Activated CD4-positive, alpha-beta memory T cell treated with anti-CD3 and anti-CD28 coated beads, Interleukin-2, amount 10 ng/mL, durations not matched to agents 7 days and 5 days (primary cell): ENCODE measurements at places on chromosomes 1 and 21.
A peak's percentile ranks its signal among the peaks of the same experiment; 100 is the strongest.

DNA sequence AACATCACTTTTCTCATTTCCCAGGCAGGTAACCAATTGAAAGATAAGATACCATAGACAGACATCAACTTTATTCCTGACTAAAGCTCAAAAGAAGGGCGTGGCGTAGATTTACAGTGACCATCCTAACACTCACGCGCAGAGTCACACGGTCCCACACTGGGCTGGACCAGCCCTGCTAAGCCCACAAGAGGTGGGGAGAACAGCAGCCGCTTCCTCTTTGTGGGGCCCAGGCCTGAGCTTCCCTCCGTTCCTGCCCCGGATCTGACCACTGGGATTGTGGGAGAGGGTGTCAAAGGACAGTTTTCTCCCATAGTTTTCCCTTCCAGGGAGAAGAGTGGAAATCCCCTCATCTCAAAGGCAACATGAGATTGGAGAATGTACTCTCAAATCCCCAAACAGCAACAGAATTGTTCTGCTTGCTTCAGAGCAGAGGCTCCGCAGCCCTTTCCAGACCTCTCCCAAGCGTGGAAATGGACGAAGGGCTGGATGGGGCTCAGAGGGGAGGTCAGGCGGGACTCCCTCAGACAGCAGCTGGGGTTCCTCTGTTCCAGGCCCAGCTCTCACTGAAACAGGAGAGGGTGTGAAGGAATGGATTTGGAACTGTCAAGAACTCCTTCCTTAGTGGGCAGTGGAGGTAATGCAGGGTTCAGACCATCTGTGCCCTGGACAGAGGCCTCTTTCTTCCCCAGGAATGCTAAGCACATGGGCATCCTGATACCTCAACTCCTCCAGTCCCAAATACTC is 33.7 kb downstream of the L1TD1 start:
- DNase-seq: no peak

GRCh38 chr1:95583661-95584210 is 349.7 kb downstream of the RWDD3 start:
- DNase-seq: no peak

- no peak for DNase-seq
Measured at GRCh38 chr21:45822429-45823099, 159.0 kb upstream of the COL6A1 start.

DNA sequence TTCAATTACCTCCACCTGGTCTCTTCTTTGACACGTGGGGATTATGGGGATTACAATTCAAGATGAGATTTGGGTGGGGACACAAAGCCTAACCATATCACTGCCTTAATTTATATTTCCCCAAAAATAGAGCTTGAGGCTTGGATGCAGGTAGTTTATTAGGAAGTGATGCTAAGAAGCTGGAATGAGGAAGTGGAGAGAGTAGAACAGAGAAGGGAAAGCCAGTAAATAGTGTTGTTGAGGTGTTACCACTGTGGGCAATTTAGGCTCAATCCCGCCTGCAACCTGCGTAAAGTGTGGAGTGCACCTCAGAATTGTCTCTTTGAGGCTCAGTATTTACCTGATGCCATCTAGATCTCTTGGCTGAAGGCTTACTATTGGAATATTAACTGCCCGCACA is 4.9 kb upstream of the DOCK7 start:
- no peak for DNase-seq

GRCh38 chr1:43256675-43257570 is 12.9 kb upstream of the TMEM125 start:
- no peak for DNase-seq

- DNase-seq: peak; percentile 73
Measured at GRCh38 chr1:2236695-2237677, 8.9 kb downstream of the SKI start.

- DNase-seq: no peak
Measured at GRCh38 chr1:119347858-119348257, 20.7 kb upstream of the HAO2 start.

DNA sequence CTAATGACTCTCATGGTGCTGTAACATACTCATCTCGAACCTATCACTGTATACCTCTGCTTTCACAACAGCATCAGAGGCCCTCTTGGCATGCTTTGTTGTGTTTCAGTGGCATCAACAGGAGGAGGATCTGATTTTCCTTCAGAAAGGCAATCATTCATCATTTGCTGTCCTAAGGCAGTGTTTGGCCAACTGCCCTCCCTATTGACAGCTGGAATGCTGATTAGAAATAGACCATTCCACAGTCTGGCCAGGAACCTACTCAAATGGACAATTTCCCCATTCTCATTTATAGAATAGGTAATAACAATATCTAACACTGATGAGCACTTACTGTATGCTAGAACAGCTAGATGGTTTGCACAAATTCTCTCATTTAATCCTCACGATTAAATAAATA is 310.6 kb upstream of the PTBP2 start:
- no peak for DNase-seq

- peak; percentile 43 for DNase-seq
Measured at GRCh38 chr1:2587071-2587859, 688 bp downstream of the PRXL2B start.

DNA sequence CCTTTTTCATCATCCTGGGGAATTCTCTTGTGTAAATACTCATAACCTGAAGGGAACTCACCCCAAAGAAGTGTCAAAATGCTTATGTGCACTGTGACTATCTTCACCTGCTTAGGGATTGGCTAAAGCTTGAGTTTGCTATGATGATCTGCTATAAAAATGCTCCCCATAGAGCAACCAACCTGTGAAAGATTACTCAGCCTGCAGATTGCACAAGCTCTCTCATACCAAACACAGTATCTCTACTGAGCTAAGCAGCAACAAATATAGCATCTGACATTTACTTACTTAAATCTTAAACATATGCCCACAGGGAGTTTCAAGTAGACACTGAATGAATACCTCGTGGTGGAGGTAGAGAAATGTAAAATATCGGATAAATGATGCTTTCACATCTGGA is 725.8 kb downstream of the MRPL39 start:
- DNase-seq: no peak

DNA sequence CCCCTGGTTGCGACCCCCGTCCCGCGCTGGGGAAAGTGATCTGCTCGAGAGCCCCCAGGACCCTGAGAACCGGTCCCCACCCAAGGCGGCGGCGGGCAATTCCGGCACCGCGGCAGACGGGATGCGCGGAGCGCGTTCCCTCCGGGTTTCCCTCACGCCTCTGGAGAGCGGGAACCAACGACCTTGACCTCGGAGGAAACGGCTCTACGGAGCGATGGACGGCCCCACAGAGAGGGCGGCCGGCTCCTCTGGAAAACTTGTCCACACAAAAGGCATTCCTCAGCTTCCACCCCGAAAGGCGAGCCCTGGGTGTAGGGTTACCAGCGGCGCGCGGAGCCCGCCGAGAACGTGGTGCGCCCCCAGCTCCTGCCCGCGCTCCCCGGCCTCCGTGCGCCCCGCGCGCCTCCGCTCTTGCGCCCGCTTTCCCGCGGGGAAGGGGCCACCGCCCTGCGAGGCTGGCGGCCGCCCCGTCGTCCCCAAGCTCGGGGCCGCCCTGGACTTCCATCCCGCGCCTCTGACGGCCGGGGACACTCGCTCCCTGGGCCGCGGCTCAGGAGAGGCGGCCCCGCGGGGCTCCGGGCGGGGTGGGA is 391 bp upstream of the KIAA1614 start:
- no peak for DNase-seq

DNA sequence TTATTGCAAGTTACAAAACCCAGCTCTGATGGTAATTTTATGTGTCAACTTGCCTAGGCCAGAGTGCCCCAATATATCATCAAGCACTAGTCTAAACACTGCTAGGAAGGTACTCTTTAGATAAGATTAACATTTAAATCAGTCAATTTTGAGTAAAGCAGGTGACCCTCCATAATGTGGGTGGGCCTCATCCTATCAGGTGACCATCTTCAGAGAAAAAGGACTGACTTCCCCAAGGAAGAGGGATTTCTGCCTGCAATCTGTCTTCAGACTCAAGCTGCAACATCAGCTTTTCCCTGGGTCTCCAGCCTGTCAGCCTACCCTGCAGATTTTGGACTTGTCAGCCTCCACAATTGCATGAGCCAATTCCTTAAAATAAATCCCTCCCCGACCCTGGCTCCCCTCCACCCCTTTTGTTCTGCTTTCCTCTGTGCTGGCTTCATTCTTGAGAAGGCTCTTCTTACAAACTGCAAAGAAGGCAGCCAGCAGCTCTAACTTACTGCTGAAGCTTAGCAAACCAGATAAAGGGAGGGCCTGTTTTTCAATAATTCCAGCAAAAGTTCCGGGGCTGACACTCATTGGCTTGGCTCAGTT is 56.4 kb upstream of the RUNX3 start:
- no peak for DNase-seq

GRCh38 chr1:17907999-17908398 is 152.9 kb downstream of the ACTL8 start:
- no peak for DNase-seq

GRCh38 chr21:17987382-17988101 is 168.4 kb upstream of the C21orf91 start:
- no peak for DNase-seq

GRCh38 chr1:11516961-11517635 is 38.1 kb downstream of the DISP3 start:
- DNase-seq: no peak

GRCh38 chr1:7852804-7853683 is at the start of gene UTS2:
Gene UTS2, minus strand, starts transcription at chr1:7853065. Its CDS starts 62 bp downstream, at chr1:7853003.
- DNase-seq: no peak

- DNase-seq: no peak
Measured at GRCh38 chr1:220734571-220735326, 13.4 kb upstream of the MTARC2 start.

GRCh38 chr1:157154291-157154690 is 16.1 kb upstream of the ETV3 start:
- DNase-seq: no peak

DNA sequence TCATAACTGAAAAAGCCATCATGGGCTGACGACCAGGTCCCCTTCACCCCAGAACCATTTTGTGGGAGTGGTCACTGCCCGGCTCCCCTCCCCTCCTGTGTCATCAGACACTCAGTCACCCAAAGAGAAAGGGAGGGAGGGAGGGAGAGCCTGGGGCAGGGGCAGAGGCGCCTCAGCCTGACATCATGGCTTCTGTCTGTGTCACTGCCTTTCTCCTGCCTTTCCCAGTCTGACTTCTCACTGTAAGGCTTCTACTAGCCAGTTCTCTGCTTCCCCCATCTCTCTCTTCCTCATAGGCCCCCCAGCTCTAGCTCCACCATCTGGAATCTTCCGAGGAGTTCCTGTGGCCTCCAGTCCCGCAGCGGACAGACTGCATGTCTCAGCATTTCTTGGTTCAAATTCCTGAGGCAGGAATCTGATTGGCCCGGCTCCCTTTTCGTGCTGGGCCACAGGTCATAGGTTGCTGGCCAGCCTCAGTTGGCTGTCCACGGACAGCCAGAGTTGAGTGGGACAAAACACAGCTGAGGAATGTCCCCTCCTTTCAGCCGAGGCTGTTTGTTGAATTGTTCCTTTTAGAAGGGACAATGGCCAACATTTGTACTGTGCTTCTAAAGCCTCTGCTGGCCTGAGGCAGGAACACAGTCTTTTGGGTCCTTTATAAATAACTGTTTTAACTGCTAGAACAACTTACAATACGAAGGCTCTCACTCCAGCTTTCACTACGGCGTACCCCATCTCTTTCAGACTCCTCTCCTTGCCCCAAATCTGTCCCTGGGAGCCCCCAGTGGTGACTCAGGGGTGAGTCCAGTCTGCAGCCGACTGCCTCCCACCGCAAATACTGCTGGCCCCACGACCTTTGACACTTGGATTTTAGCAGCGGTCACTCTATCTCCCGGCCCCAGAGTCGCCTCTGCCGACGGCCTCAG is 18.7 kb upstream of the KANK4 start:
- DNase-seq: no peak

- DNase-seq: no peak
Measured at GRCh38 chr1:203772836-203773235, 7.9 kb downstream of the LAX1 start.

DNA sequence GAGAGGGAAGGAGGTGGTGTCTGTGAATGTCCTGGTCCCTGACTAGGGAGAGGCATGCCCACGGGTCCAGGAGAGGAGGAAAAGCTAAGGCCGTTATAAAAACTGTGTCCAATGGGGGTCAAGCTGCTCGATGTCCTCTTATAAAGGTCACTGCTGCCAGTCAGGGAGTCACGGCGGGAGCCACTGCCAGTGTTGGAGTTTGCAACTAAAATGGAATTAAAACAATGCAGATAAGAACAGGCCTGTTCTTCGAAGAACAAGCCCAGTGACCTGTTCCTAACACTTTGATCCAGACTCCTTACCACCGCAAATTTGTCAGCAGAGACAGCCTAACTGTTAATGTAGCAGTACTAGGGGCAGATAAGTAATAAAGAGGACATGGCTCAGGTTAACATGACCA is 56.1 kb upstream of the SDC3 start:
- DNase-seq: no peak

- no peak for DNase-seq
Measured at GRCh38 chr1:92481599-92481925, 5.2 kb downstream of the GFI1 start.

- no peak for DNase-seq
Measured at GRCh38 chr1:229156872-229157271, 114.0 kb upstream of the RAB4A start.

DNA sequence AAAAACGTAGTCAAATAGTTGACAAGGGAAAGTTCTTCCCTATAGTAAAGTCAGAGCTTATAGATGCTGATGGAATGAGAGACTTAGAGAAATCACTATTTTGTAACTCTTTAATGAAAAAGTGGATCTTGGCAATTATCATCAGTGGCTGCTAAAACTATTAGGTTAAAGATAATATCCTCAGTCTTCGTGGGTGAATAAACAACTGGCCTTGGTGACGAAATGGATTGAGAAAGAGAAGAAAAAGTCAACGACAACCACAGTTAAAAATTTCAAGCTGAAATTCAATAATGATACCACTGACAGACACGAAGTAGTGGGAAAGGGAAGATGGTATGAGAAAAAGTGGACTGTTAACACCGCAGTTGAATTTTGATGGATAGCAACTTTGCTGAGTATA is 90.0 kb upstream of the GNG4 start:
- no peak for DNase-seq

DNA sequence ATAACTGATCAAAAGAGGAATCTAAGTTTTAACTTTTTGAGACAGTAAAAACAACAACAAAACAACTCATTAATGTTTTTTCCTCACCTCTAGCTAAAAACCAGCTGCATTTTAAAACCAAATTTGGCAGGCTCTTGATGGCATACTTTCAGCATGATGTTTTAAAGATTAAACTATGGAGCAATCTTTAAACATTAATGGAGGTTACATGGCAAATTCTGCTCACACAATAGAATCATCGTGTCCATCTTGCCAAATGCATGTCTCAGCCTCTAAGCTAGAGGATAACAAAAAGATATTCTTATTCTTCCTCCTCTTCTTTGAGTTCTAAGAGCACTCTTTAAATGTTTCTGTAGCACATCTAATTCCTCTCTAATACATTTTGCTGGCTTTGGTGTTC is 579.8 kb upstream of the PKN2 start:
- DNase-seq: no peak
